ENCODE measurements at places on chromosomes 1 and 21.

- DNase-seq, result no peak
Measured at GRCh38 chr1:178055779-178056471, 38.0 kb upstream of the RASAL2 start.

DNA sequence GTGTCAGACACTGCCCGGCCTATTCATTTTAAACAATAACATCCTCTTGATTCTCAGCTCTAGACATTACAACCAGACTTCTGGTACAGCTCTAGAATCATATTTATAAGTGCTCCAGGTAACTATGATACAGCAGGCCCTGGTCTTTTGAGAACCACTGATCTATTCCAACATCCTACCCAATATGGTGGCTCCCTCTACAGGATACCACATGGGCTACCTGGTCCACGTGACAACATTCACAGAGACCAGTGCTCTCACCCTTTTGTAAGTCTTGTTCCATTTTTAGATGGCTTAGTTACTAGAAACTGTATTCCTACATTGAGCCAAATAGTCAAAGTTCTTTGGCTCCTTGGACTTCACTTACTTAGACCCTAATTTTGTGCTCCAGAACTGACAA lies 102.9 kb downstream of the PTPN14 start:
- DNase-seq, result no peak

GRCh38 chr1:89649783-89650182 lies 16.9 kb downstream of the LRRC8C start:
- no peak for DNase-seq

GRCh38 chr1:35546614-35547013 lies 10.6 kb downstream of the KIAA0319L start:
- DNase-seq, result no peak

DNA sequence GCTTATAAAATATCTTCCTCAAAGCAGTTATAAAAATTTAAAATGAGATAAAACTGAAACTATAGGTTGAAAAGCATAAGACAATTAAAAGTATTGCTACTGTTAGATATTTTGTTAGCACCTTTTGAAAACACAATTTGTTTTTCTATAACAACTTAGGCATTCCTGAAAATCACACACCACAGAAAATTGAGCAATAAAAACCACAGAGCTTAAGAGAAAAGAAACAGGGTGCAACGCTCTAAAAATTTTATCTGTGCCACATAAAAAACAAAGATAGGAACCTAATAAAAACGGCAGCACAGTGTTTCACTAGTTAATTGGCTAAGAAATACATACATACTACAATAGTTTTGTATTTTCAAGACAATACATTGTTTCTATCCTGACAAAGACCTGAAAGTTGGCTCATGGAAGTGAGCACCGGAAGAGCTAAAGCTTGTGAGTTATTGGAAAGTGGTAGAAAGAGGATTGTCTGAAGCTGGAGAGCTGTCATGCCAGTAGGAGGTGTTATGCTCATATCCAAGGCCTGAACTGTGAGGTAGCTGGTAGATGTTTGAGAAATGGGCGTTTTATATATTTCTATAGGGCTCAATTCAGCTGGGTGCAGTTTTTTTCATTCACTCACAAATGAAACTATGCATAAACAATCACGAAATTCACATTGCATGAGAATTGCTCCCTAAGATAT lies 45.8 kb downstream of the RGS7 start:
- no peak for DNase-seq

DNA sequence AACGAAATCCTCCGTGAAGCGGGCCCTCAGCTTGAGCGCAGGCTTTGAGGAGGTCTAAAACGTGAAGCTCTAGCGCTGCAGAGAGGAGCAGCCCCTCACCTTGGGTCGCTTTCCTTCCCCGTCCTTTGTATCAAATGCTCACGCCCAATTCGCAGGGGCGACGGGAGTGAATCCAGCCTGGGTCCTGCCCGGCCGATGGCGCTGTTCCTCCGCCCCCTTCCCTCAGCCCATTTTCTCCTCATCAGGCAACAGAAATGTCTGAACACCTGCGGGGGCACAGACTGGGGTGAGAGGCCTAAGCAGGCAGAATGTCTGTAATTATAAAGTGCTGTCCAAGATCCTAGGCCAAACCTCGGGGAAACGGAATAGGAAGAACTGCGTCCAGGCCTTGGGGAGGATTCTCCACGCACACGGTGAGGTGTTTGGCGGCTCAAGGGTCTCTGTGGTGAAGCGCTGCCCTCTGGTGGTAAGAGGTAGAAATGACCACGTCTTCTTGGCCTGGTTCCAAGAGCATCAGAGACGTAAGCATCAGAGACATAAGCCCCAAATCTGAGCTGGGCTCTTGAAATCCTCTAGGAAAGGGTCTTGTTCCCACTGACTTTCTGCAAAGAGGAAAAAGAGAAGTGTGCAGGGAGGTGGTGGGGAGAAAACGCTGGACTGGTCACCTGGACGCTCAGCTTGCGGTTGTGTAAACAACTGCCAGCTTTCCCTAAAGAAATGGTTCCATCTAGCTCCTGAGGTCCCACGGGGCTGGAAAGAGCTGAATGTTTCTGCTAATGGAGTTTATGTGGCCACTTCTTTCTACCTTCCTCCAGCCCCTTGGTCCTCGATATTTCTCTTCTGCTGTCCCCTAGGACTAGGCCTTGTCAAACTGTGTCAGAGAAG lies 92.1 kb upstream of the CD53 start:
- peak; percentile 64 for DNase-seq

DNA sequence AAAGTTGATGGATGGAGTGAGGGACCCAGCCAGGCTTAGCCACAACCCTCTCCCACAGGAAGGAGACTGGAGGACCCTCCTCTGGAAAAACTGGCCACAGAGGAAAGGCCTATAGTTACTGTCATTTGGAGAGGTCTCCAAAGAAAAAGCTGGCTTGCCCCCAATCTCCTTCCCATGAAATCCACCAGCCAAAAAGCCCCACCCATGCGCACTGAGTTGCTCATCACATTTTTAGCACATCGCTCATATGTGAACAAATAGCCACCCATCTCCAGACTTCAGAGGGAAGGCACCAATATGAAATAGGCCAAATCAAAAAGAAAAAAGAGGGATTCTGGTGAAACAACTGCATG lies 36.9 kb upstream of the QSOX1 start:
- DNase-seq, result peak; percentile 82

GRCh38 chr1:177441281-177441680 lies 270.5 kb downstream of the BRINP2 start:
- DNase-seq, result peak; percentile 89

DNA sequence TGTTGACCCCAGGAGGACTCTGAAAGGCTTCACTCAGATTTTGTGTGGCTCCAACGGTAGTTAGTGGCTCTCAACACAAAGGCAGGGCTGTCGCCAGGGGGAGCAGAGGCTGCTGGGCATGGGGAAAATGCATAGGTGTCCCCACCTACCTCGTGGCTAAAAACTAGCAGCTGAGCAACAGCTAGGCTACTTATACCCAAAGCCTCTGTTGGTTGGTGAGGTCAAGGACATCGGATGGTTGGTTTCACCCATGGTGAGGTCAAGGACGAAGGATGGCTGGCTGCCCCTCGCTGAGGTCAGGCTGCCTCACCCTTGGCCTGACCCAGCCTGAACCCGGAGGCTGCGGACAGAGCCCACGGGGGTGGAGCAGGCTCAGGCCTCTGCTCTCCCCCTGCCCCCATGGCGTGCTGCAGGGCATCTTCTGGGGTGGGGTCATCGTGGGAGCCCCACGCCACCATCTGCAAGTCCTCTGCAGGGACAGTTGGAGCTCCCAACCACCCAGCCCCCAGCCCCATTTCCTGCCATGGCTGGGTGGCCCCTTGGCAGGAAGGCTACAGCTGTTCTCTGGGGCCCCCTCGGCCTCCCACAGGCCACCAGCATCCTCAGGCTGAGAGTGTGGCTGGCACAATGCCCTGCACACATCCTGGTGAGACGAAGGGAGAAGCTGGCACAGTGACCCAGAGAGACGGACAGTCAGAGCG lies 8.5 kb upstream of the GNB1 start:
- DNase-seq, result no peak

DNA sequence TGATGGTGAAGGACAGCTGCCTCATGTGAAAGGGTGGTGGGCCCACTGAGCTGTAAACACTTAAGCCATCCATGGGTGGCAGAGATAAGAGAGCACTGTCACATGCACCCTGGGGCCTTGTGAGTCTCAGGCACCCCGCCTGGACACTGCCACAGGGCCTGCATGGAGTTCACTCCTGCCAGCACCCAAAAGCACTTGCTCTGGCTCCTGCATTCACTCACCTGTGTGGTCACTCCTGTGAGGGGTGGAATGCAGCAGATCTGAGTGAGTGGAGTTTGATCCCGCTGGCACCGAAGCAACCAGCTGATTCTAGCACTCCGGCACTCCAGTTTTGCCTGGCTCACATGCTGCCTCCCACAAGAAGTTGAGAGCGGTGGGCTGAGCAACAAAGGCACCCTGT lies 1142.1 kb upstream of the PRMT6 start:
- no peak for DNase-seq

- DNase-seq, result no peak
Measured at GRCh38 chr1:184588701-184589100, 166.0 kb downstream of the EDEM3 start.

DNA sequence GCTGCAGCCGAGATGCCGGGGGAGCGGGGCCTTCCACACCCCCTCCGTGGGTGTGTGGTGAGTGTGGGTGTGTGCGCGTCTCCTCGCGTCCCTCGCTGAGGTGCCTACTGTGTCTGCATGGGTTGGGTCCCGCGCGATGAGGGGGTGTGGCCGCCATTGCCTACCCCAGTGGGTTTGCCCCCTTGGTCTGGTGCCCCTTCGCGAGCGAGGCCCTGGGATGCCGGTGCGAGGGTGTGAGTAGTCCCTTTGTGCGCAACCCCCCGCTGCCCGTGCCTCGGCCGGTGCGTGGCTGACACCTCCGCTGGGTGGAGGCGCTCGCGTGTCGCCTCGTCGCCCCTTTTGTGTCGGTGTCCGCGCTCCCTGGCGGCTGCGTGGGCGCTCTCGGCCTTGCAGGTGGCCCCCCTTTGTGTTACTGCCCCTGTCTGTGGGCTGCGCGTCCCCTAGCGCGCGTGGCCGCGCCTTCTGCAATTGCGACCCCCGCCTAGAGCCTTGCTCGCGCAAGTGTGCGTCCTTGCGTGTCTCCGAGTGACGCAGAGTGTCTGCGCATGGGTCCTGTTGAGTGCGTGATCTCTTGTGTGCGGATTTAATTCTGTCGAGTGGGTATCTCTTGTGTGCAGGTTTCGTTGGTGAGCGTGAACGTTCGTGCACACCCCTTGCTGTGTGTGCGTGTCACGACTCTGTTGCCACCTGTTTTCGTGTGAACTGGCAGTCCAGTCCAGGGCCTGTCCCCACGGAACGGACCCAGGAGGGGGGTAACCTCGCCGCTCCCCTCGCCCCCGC lies 553 bp downstream of the TTC3 start:
- DNase-seq, result peak; percentile 39

GRCh38 chr1:183368213-183369108 lies 49.7 kb downstream of the NMNAT2 start:
- no peak for DNase-seq

- DNase-seq, result no peak
Measured at GRCh38 chr1:48848035-48848434, 71.3 kb upstream of the BEND5 start.

- DNase-seq, result peak; percentile 16
Measured at GRCh38 chr1:38608202-38608864, 251.2 kb downstream of the RRAGC start.

DNA sequence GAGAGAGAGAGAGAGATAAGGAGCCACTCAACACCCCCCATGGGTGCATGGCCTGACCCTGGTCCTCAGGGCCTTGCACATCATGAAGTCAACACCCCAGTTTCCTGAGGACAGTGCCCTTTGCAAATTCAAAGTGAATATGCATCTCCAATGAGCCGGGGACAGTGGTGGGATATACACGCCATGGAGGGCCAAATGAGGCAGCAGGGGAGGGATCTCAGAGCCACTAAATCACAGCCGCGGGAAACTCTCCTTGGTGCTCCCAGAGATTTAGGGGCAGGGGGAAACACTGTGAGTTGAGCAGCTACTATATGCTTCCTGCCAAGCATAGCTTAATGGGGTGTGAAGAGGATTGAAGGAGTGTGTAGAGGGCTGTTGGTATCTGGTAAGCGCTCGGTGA lies 35.5 kb downstream of the MATN1 start:
- no peak for DNase-seq

- no peak for DNase-seq
Measured at GRCh38 chr1:162697140-162697895, 65.1 kb downstream of the DDR2 start.

DNA sequence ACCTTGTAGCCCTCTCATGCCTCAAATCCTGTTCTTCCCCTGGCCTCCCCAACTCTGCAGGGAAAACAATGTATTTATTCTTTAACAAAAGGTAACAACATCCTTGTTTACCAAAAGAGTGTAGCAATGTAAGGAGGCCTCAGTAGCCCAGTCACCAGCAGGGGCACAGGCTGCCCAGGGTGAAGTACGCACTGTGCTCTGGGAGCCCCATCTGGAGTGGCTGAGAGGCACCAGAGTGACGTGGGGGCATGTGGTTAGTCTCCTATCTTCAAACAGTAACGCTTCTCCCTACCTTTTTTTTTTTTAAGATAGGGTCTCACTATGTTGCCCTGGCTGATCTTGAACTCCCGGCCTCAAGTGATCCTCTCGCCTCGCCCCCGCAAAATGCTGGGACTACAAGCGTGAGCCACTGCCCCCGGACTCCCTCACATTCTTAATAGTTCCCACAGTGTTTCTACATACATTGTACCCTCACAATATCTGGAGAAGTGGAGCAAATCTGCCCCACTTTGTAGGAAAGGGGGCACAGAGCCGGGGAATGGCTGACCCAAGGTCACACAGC lies 51.3 kb upstream of the ECE1 start:
- DNase-seq, result no peak
